Cardiac muscle cell (in vitro differentiated cells and primary cell): ENCODE measurements at places on chromosomes 3 and 15. TPM values are rescaled to one million over a fixed set of nuclear protein-coding genes. Genes with fewer than 3 reads are reported as not detected.

DNA sequence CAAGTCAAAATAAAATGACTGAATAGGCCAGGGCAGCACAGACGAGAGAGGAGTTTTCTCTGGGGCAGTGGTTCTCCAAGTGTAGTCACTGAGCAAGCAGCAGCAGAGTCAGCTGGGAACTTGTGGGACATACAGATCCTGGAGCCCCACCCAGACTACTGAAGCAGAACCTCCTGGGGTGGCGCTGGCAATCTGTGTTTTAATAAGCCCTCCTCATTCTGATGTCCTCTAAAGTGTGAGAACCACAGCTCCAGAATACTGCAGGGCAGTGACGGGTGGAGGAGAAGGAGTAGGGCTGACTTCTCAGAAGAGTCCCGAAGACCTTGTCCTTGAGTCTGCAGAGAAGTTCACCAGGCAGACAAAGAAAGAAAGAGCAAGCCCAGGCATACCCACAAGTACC lies 251.3 kb upstream of the HES1 start:
- no peak for DNase-seq

- no peak for DNase-seq
Measured at GRCh38 chr3:106371221-106371970, 502.6 kb upstream of the CBLB start.

GRCh38 chr3:113552851-113553250 lies 20.5 kb downstream of the SIDT1 start:
- DNase-seq, result no peak

Gene DNAJA4
- polyA plus RNA-seq, result 3.4 and 4.9 TPM in 2 replicates

GRCh38 chr3:13709706-13710105 lies 160.8 kb downstream of the FBLN2 start:
- DNase-seq, result no peak

Gene ISG20
- polyA plus RNA-seq, result not detected in 2 replicates

GRCh38 chr3:134294302-134295280 lies 43.9 kb upstream of the RYK start:
- no peak for DNase-seq

Gene DNASE1L3
- polyA plus RNA-seq, result 0.51 and 0.94 TPM in 2 replicates

Gene NEK4
- 11.2 and 12.4 TPM in 2 replicates for polyA plus RNA-seq

- no peak for DNase-seq
Measured at GRCh38 chr3:43783987-43784639, 93.4 kb downstream of the ABHD5 start.

DNA sequence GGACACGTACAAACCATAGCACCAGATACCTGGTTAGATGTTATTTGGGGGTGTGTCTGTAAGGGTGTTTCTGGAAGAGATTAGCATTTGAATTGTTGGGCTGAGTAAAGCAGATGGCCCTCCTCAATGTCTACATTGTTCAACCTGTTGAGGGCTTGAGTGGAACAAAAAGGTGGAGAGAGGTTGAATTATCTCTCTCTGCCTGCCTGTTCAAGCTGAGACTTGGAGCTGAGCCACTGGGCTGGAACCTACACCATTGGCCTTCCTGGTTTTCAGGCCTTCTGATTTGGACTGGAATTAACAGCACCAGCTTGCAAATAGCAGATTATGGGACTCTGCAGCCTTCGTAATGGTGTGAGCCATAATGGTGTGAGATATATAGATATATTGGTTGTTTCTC lies 71.3 kb upstream of the CORO2B start:
- DNase-seq, result no peak

GRCh38 chr3:169627789-169628188 lies 35.7 kb downstream of the MECOM start:
- DNase-seq, result no peak

GRCh38 chr15:70459312-70459711 lies 304.0 kb downstream of the UACA start:
- DNase-seq, result no peak

GRCh38 chr3:66602237-66602636 lies 101.4 kb upstream of the LRIG1 start:
- DNase-seq, result no peak

Gene C2CD4B
- not detected in 2 replicates for polyA plus RNA-seq

GRCh38 chr15:68370768-68371151 lies 61.2 kb downstream of the ITGA11 start:
- DNase-seq, result no peak

DNA sequence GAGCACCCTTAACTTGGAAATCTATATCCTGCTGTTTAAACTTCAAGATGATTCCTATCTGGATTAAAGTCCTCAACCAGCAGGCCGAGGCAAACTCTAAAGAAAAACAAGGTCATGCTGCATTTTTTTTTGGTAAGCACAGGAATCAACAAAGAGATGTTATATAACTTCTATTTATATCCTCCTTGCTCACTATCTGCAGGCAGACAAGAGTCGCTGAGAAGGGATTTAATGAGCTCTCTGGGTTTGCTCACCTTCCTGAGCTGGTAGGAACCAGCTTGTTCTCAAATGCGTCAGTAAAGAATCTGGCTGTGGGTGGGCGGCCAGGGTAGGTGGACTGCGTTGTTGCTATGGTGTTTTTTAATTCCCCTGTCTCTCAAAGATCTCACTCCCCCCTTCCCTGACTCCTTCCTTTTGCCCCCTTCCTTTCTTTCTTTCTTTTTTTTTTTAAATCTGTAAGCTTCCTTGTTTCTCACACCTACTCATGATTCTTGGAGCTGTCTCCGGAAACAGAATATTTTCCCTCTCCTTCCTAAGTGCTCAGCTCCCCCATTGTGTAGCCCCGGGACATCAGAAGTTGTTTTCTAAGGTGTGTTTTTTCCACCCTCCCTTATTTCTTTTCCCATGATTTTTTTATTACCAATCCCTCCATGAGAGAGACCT lies 228.8 kb upstream of the BHLHE40 start:
- DNase-seq, result no peak

DNA sequence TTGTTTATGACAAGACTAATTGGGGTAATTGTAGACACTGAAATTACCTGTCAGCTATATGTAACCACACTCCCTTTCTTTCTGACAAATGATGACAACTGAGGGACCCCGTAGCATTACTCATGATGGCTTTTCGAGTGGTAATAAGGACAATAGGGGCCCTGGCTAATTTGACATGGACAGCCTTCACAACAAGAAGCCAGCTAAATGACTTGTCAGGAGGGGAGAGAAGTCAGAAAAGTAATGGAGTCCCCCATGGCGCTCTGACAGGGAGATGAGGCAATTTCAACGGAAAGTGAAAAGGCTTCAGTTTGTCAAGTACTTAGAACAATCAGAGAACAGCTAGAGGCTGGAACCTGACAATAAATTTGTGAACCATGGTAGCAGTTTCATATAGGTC lies 177.3 kb downstream of the CDIN1 start:
- DNase-seq, result no peak

- DNase-seq, result no peak
Measured at GRCh38 chr3:107848351-107848915, 242.4 kb downstream of the CD47 start.

Gene DAZL
- 0.04 TPM in 1 of 2 replicates, not detected in the other for polyA plus RNA-seq

DNA sequence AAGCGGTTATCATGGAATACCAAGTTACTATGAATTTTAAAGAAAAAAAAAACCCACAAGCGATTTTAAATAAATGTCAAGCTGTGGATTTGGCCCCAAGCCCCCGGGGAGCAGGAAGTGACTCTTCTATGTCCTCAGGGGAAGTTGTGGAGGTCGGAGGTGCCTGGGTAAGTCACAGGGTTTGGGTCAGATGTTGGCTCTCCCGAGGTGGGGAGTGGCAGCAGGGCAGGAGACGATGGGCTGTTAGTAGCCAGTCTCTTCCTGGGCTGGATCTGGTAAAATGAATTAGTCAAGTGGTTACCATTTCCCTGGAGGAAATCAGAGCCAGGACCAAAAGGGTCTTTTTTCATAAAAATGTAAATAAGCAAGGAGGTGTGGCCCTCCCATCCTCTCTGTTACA lies 316.7 kb downstream of the TLE3 start:
- no peak for DNase-seq

Gene SPATA16
- polyA plus RNA-seq, result not detected in 2 replicates

GRCh38 chr3:11300970-11301369 lies 28.8 kb downstream of the ATG7 start:
- DNase-seq, result no peak

Gene SAMMSON
- polyA plus RNA-seq, result not detected in 2 replicates

DNA sequence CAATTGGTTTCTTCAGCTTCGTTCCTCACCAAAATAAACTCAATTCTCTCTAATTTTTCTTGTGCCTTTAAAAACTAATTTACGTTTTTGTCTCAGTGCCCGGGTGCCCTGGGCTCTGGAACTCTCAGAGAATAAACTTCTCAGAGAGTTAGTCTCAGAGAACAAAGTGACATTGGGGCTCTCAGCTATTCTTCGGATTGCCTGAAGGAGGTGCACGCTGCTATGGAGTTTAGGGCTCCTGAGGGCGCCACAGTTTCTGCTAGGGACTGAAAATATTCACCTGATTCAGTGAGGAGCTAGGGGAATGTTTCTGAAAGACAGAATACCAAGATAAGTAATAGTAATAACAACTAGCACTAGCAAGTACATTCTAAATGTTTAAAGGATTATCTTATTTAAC lies 22.7 kb downstream of the ZIC4 start:
- DNase-seq, result no peak

Gene ILDR1
- polyA plus RNA-seq, result not detected in 2 replicates

DNA sequence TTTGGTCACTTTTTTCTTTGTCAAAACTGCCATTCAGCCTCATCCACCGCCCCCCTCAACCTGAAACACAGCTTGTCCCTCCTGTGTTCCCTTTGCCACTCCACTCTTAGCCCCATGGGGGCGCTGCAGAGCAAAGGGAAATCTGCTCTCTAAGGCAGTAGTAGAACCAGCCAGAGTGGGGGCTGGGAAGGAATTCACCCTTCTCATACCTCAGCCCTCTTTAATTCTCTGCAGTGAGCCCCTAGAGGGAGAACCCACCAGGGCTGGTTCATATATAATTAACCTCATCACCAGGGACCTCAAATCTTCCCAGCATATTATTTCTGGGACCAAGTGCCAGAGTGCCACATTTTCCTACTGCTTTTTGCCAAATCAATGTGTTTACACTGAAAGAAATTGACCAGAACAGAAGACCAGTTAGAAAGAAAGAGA lies 2.8 kb upstream of the BCL6 start:
- peak; percentile 87 for DNase-seq

Gene C15orf62
- polyA plus RNA-seq, result 1.5 and 2.8 TPM in 2 replicates

- DNase-seq, result no peak
Measured at GRCh38 chr15:26157081-26157480, 294.0 kb upstream of the ATP10A start.

Gene OXTR
- polyA plus RNA-seq, result 0.64 and 0.75 TPM in 2 replicates

GRCh38 chr3:133136114-133137041 lies 98.2 kb downstream of the TMEM108 start:
- no peak for DNase-seq

Gene MGLL
- polyA plus RNA-seq, result 1.0 and 4.5 TPM in 2 replicates

DNA sequence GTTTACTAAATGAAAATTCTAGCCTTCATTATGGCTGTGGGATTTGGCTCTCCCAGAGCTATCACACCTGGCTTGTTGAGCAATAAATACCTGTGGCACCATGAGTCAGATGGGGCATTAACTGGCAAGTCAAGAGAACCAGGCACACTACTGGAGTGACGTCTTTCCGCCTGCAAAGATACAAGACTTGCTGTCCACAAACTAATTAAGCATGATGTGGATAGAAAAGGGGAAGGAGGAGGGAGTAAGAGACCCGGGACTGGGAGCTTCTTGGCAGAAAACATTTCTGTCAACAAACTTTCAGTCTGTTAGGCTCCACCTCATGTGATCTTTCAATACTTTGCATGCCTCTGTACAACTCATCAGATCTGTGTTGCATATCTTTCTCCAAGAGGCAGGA lies 56.5 kb downstream of the CLDN1 start:
- DNase-seq, result peak; percentile 53

- DNase-seq, result no peak
Measured at GRCh38 chr3:147359177-147360050, 46.9 kb downstream of the ZIC4 start.

Gene ACTL6A
- 58.3 and 62.5 TPM in 2 replicates for polyA plus RNA-seq

DNA sequence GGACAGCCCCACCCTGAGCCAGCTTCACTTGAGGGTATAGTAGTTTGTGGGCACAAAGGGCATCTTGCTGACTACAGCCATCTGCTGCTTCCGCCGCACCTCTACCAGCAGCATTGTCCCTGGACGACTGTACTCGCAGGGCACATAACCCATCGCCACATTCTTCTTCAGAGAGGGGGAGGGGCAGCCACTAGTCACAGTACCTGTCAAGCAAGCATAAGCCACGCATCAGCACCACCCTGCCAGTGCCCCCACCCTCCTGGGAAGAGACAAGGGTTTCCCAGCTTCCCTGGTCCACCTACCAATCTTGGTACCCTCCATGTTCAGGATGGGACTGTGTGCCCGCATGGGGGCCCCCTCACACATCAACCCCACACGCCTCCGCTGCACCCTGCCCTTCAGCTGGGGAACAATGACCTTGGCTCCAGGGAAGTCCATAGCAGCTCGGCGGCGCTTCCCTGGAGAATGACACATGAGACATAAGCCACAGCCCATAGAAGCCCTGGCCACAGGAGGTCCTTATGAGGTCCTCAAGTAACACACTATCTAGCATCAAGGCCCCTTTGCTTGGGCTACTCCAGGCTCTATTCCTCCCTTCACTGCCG lies 4.7 kb downstream of the AMT start:
- no peak for DNase-seq

DNA sequence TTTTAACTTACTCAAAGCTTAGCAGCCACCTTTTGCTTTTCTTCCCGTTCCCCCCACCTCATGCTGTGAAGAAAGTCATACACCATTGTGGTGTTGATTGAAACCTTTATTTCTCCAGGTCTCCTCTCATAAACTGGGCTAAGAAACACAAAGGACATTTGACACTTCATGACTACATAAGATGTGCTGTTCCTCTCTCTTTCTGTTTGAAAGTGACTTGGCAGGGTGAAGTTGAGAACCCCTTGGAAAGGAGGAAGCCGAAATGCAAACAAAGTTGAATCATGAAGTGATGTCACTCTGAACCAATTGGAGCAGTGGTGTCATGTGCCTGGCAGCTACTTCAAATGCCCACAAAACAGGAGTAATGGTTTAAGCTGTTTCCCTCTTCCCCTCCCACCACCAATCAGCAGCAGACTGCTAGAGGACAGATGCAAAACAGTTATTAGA lies 174.7 kb downstream of the IGF1R start:
- DNase-seq, result peak; percentile 46

- DNase-seq, result no peak
Measured at GRCh38 chr3:52873433-52874159, 23.8 kb downstream of the STIMATE start.

GRCh38 chr3:148882288-148882687 lies 17.2 kb downstream of the CPA3 start:
- DNase-seq, result no peak

GRCh38 chr15:25401501-25401900 lies 37.3 kb downstream of the UBE3A start:
- DNase-seq, result no peak
